Cerebellum (tissue), 4 donors: ENCODE measurements at places on chromosomes 4 and X. TPM values are rescaled to one million over a fixed set of nuclear protein-coding genes. Genes with fewer than 3 reads are reported as not detected.

GAGE12J gene
- total RNA-seq = not detected

DNA sequence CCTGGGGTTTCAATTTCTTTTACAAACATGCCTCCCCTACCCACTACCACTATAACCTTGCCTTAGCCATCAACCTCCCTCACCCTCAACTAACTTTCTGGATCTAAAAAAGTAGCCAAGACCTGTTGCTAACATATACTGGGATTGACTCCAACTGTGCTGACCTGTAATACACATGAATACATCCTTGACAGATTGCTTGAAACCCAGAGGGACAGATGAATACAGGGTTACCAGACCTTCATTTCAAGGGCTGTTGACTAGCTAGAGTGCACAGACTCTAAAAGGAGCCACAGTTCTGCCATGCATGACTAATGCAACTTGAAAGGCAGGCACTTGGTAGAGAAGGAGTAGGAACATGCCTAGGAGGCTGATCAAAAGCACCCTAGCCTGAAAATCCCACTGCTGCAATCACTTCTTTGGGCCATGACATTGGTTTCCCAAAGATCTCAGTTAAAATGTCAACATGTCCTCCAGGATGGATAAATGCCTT is 121.0 kb downstream of the PCDH19 start:
- DNase-seq = no peak

GRCh38 chr4:116520886-116521285 is 564.5 kb downstream of the TRAM1L1 start:
- no peak for DNase-seq

- no peak for DNase-seq
These were observed 42.5 kb upstream of the C1GALT1C1 start for GRCh38 chrX:120672389-120672788.

- no peak for DNase-seq
These were observed 33.8 kb downstream of the UCHL1 start for GRCh38 chr4:41290479-41290878.

DNA sequence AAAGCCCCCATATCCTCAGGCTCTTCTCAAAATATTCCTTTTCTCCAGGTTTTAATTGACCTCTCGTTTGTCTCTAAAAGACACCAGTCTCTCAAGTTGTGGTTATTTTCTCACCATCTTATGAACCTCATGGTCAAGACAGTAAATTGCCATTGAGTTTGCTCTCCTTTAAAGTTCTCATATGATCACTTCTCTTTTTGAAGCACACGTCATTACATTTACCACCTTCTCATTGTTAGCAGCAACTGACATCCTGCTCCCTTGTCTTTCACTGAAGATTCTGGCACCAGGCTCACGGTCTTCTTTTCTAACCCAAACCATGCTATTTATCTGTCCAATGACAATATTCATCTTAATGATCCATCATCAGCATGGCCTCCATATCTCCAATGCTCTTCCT is 324.2 kb downstream of the TMA16 start:
- no peak for DNase-seq

- no peak for DNase-seq
These were observed 63.6 kb upstream of the PTCHD1 start for GRCh38 chrX:23271026-23271425.

AREG gene
- not detected for total RNA-seq

DNA sequence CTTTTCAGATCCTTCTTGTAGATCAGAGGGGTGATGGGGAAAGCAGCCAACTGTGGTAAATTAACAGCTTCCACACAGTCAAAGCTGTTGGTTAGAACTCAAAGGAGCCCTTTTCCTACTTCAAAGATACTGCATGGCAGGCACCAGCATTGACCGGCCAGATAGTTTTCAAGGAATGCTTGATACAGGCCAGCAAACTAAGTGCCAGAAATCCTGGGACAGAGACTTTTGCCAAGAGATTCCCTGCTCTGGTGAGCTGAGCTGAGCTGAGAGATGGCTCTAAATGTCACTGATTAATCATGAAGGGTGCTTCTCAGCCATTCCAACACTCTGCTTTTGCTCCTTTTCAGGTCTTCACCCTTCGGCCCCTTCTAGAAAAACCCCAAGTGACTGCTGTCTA is 131.6 kb upstream of the MED14 start:
- DNase-seq = no peak

MAGEA2B gene
- not detected for total RNA-seq

PNMA6A gene
- 8.2 TPM for total RNA-seq

DNA sequence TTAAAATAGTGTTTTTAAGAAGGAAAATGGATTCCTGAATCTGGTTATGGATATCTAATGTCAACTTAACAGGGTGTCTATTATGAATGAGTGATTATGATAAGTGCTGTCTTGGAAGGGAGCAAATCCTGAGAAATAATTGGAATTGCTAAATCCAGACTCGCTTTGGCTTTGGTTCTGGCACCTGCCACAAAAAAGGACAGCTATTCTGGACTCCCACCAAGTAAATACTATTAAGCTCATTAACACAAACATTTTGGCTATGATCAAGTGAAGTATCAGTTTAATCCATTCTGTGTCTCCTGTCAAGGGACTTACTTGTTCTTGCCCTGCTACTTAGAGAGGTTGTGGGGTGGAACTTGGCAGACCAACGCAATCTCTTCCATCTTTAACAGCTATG is 403.7 kb downstream of the CENPC start:
- DNase-seq = no peak

STATH gene
- total RNA-seq = not detected

UGT8 gene
- total RNA-seq = 11.3 TPM

EMCN gene
- 5.2 TPM for total RNA-seq

GRCh38 chr4:69214716-69215115 is at the start of gene UGT2B11:
TSS of gene UGT2B11 (minus strand) at chr4:69214748. CDS start at chr4:69214722, 26 bp downstream.
- no peak for DNase-seq

BEX5 gene
- total RNA-seq = 17.6 TPM

FOXP3 gene
- not detected for total RNA-seq

PRSS12 gene
- 6.4 TPM for total RNA-seq

- DNase-seq = no peak
These were observed 1492.7 kb upstream of the IGFBP7 start for GRCh38 chr4:58602731-58603359.

DNA sequence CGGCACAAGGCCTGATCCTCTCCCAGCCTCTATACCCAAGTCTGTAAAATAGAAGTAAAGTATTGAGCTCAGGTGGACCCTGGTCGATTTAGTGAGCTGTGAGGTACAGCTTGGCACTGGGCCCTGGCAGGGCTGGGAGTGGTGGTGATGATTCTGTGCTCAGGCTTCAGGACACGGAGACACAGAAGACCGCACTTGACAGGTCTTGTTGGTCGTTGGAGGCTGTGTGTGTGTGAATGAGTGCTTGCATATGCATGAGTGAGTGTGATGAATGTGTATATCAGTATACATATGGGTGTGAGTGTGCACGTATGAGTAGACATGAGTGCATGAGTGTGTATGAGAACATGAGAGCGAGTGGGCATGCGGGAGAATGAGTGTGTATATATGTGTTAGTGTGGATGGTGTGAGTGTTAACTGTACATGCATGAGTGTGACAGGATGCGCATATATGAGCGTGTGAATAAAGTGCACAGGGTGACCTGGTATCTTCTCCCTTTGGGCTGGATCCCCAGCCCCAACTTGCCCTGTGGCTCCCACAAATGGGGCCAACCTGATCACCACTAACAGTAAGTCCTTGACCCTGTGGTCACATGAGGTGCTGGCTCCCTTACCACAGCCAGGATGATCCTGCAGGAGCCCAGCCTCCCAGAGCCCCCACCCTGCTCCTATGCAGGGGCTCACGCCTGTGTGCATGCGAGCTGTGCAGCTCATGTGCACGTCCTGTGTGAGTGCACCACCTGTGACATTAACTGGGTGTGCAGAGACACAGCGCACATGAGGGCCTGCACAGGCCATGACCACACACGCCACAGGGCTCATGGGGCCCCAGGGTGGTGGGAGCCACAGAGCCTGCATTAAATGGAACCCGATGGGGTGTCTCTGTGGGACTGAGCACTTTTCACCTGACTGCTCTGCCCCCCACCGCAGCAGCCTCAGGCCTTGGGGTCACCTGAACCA is 20.8 kb downstream of the SH3BP2 start:
- DNase-seq = no peak

SYAP1 gene
- 15.1 TPM for total RNA-seq

RS1 gene
- not detected for total RNA-seq

CABS1 gene
- not detected for total RNA-seq

DNA sequence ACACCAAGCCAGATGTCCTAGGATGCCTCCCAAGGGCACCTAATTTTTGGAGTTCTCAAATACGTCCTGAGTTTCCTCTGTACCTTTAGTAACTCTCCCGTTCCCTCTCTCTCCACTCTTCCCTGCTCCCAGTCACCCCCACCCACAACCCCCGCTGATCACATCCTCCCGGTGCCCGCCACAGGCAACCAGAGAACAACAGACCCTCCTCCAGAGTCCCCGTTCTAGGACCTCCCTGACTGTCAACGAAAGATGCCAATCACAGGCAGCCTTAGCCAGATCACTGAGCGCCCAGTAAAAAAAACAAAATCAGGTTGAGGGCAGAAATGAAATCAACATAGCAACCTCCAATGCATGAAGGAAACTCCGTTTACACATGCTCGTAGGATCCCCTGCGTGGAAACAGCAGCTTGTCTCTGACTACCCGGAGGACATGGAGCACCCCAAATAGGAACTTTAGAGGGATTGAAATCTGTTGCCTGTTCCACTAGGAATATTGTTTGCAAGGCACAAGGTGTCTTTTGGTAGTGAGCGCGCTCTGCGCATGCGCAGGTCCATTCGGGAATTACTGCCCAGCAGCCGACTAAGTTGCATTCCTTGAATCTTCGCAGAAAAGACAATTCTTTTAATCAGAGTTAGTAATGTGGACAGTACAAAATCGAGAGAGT is at the start of gene GABRB1:
Gene GABRB1 (plus strand): TSS at position 557 of the 668 bp plus-strand sequence.
- peak; percentile 60 for DNase-seq

DNA sequence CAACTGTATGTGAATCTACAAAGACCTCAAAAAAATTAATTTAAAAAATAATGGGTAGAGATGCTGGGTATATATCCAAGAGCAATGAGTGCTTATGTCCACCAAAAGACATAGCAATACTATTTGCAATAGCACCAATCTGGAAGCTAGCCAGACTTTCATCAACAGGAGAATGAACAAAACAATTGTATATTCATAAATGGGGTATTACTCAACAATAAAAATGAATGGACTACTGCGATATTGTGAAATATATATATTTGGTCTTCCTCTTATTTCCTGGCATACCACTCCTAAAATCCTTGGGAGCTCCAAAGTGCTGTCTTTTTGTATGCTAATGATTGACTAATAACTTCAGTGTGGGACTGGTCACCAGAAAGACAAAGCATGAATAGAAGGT is 77.5 kb downstream of the MSN start:
- DNase-seq = no peak

- no peak for DNase-seq
These were observed 116.0 kb downstream of the COX7B2 start for GRCh38 chr4:46793036-46793435.

SH2D1A gene
- not detected for total RNA-seq

AKAP14 gene
- total RNA-seq = 2.4 TPM

GRCh38 chr4:109998867-109999584 is 86.3 kb downstream of the EGF start:
- peak; percentile 23 for DNase-seq

DNA sequence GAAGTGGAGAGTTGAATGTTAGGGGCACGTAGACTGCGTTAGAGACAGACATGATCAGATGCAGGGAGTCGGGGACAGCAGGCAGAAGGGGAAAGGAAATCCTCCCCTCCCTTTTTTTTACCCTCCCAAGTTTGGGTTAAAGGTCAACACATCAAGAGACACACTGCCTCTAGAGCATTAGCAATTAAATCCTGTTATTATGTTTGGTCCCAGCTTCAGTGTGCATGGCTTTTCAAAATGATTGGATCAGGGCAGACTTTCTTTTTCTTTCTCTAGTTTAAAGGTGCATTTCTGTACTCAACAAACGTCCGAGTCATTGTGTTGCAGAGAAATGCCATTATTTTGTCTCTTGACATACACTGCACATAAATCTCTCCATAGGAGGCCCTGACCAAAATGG is 63.9 kb downstream of the USP26 start:
- DNase-seq = no peak

- no peak for DNase-seq
These were observed 2.4 kb downstream of the TSC22D3 start for GRCh38 chrX:107773206-107773605.

DNA sequence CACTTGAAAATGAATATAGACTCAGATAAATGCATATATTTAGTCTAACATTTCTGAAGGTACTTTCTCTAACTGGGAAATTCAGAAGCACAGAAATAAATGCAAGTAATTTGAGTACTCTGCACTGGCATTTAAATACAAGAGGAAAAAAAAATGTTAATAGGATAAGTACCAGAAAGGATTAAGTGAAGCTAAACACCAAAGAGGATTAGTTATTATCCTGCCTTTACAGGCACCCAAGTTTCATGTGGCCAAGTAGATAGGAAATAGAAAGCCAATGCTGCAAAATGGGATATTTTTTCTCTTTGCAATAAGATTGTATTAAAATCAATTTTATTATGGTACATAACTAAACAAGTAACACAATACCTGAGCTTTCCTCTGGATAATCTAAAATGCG is 762.5 kb downstream of the PCDH7 start:
- no peak for DNase-seq

DNA sequence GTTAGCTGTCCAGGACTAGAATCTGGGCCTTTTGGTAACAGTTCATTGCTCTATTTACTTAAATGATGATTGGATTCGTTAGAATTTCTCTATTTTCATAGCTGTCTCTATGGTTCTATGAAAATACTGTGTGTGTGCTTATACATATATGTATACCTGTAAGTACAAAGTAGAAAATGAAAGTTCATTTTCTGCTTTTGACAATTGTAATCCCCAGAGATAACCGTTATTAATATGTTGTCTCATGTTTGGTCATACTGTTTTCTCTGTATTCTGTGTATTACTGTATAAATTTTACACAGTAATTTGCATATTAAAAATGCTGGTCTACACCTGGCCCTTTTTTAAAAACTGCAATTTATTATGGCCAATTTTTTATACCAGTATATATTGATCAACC is 55.4 kb downstream of the CLCN3 start:
- DNase-seq = no peak

SNCA gene
- 52.7 TPM for total RNA-seq

GRCh38 chr4:84298023-84298718 is 200.9 kb downstream of the NKX6-1 start:
- DNase-seq = no peak

DNA sequence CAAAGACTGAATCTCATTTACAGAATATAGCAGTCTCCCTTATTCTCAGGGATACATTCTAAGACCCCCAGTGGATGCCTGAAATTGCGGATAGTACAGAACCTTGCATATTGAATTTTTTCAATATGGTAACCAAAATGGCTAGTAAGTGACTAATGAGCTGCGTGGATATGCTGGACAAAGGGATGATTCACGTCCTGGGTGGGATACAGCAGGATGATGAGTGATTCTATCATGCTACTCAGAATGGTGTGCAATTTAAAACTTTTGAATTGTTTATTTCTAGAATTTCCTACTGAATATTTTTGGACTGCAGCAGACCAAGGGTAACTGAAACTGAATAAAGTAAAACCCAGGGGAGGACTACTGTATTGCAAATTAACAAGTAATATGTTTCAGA is 66.7 kb downstream of the STAG2 start:
- no peak for DNase-seq

- DNase-seq = no peak
These were observed 57.3 kb downstream of the SPINK2 start for GRCh38 chr4:56764223-56764622.

- DNase-seq = no peak
These were observed 33.4 kb downstream of the TAPT1 start for GRCh38 chr4:16192631-16193518.
